Activated CD4-positive, alpha-beta T cell treated with anti-CD3 and anti-CD28 coated beads, Interleukin-2, amount 50 U/mL, for 1 hour (primary cell): ENCODE measurements at places on chromosomes 7 and 10.

DNA sequence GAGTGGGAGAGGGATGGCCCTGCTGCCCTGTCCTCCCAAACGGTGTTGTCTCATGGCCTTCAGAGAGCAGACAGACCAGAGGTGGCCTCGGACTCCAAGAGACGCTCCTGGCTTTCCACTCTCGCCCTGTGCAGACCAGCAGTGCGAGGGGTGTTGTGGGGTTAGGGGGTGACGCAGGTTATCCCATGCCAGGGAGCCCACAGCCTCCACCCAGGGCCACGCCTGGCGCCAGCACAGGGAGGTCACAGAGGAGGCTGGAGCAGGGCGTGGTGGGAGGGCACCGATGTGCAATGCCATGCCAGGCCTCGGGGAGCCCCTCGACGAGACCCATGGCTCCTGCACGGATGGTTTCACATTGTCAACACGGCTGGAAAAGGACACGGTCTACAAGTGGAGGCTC lies 52.1 kb downstream of the INPP5A start:
- no peak for DNase-seq

GRCh38 chr10:33039181-33039580 lies 81.2 kb upstream of the ITGB1 start:
- no peak for DNase-seq

DNA sequence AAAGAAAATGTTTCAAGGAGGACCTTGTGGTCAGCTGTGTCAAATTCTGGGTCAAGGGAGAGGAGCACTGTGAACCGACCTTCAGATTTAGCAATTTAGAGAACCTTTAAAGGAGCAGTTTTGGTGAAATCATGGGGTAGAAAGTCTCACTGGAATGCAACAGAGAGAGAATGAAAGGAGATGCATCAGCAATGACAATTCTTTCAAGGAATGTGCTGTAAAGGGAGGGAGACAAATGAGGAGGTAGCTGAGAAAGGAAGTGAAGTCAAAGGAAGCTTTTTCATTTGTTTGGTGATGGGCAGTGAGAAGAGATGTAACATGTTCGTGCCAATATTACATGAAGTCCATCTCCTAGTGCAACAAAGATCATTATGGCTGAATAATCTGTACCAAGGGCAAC lies 166.0 kb downstream of the TSPAN12 start:
- DNase-seq = no peak

GRCh38 chr7:24059775-24060174 lies 224.2 kb upstream of the NPY start:
- DNase-seq = no peak

GRCh38 chr7:87474533-87475358 lies 734 bp downstream of the ABCB4 start:
- no peak for DNase-seq

GRCh38 chr7:47624689-47625088 lies 42.8 kb upstream of the TNS3 start:
- no peak for DNase-seq

DNA sequence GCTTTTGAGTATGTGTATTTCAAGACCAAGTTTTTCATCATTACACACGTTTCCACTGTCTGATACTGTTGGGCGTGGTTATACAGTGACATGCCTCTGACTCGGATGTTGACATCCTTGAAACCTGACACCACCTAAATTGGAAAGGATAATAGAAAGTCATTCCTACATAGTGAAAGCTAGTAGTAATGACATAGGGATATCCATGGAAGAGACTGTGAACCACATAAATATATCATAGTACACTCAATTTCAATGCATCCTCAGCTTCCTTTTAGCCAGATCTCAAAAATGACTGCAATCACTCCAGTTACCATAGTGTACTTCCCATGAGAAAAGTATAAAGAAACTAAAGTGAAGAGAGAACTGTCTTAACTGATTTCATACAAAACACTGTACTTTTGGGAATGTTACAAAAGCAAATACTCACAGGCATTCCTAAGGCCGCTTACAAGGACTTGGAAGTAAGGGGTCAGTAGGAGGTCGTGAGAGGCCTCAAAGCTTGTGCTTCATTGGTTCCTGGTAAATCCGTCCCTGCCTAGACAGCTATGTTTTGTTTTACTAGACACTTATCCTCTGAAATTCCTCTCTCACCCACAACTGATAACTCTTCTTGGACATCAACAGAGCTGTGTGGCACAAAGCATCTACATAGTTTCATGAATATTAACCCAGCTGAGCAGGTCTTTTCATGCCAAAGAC lies 71.8 kb upstream of the VWDE start:
- no peak for DNase-seq

GRCh38 chr7:109498131-109498530 lies 928.5 kb downstream of the DNAJB9 start:
- DNase-seq = no peak

DNA sequence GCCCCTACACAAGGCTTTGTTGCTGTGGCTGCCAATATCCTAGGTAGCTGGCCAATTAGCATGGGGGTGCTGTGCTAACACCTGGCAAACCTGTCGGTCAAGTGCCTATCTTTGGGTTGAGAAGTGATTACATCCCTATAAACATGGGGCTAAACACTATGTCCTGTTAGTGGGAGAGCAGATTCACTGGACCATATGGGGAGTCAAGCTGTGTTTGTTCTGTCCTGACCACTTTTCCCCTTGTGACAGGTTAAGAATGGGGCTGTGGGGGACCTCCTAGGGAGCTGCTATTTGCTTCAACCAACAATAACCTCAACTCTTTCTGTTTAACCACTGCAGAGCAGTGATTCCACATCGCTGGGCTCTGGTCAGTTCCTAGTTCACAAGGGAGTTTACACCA lies 151.5 kb upstream of the AOAH start:
- no peak for DNase-seq

- DNase-seq = peak; percentile 79
Measured at GRCh38 chr7:66557214-66558200, 71.2 kb upstream of the KCTD7 start.

GRCh38 chr7:36982766-36983165 lies 258.5 kb upstream of the AOAH start:
- no peak for DNase-seq

DNA sequence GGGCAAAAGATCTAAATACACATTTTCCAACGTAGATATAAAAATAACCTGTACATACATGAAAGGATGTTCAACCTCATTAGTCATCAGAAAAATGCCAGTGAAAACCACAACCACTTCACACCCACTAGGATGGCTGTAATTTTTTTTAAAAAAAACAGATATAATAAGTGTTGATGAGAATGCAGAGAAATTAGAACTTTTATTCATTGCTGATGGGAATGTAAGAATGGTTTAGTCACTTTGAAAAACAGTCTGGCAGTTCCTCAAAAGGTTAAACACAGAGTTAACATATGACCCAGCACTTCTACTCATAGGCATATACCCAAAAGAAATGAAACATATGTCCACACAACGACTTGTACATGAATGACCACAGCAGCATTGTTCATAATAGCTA lies 32.3 kb upstream of the PRKCQ start:
- DNase-seq = no peak

GRCh38 chr7:2270495-2270894 lies 28.5 kb downstream of the NUDT1 start:
- no peak for DNase-seq

DNA sequence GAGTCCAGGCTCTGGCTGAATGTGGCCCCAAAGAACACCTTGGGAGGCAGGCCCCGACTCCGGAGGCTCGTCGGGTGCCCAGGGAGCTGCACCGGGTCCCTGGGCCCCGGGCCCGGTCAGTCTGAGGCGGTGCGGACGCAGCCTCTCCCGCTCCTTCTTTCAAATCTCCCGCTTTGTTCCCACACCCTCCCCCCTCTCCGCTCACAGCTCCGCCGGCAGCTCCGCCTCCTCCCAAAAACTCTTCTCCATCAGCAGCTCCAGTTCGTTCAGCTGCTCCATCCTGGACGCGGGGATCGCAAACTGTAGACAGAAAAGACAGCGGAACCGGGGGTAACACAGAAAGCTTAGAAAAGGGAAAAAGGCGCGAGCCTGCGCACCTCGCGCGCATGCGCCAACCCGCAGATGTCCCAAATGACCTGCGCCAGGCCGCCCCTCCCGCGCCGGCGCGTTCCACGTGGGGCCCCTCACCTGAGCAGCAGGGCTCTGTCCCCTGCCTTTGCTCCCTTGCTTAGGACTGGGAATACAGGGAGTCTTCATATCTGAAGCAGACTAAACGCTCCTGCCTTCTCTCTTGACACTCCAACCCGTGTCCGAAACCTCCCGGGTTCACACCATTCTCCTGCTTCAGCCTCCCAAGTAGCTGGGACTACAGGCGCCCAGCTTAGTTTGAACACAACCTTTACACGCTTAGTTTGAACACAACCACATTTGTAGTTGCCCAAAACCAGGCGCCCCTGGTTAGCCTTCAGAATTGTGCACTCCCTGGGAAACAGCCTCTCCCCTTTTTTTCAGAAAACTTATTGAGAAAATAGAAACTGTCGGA lies at the start of gene DNA2:
DNA2 (minus strand) TSS at position 388 of the 823 bp plus-strand sequence; CDS start at position 279, 109 bp downstream.
- DNase-seq = peak; percentile 57

DNA sequence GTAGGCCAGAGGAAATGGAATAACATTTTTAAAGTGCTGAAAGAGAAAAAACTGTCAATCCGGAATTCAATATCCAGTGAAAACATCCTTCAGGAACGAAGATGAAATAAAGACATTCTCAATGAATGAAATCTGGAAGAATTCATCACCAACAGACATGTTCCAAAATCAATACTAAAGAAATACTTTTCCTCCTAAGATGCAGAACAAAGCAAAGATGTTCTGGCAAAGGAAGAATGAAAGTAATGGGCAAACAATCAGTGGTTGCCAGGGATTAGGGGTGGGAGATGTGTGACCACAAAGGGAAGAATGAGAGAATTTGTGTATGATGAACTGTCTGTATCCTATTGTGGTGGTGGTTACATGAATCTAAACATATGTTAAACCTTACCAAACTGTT lies 52.8 kb upstream of the EEPD1 start:
- no peak for DNase-seq

DNA sequence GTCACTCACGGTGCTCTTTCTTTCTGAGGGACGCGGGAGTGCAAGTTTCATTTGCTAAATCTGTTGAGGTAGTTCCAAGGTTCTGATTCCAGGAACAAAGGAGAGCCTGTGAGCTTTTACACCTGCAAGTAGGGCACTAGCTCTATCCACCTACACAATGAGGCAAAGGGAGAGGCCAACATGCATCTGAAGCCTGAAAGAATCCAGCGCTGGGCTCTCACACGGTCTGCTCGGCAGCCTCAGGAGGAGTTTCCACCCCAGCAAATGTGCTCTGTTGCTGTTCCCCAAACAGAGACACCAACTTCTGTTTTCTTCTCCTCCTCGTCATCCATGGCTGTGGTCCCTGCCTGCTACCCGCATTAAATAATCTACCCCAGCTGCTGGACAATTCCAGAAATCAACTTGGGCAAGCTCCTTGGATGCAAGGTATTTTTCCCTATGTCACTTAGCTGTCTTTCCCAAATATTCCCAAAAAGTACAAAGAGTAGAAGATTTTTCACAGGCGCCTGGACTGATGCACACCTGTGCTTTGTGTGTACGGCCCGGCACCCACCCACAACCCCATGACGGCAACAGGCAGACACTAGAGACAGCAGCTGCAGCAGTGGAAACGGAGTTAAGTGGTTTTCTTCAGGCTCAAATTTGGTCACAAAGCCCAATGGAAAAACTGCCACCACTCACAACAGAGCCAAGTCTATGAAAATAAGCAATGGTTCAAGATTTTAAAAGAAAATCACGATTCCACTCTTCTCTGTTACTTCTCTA lies 176.8 kb downstream of the ZMYND11 start:
- no peak for DNase-seq

- no peak for DNase-seq
Measured at GRCh38 chr7:131007439-131008330, 273.7 kb upstream of the KLF14 start.

GRCh38 chr7:69130396-69130795 lies 467.9 kb upstream of the AUTS2 start:
- DNase-seq = no peak

DNA sequence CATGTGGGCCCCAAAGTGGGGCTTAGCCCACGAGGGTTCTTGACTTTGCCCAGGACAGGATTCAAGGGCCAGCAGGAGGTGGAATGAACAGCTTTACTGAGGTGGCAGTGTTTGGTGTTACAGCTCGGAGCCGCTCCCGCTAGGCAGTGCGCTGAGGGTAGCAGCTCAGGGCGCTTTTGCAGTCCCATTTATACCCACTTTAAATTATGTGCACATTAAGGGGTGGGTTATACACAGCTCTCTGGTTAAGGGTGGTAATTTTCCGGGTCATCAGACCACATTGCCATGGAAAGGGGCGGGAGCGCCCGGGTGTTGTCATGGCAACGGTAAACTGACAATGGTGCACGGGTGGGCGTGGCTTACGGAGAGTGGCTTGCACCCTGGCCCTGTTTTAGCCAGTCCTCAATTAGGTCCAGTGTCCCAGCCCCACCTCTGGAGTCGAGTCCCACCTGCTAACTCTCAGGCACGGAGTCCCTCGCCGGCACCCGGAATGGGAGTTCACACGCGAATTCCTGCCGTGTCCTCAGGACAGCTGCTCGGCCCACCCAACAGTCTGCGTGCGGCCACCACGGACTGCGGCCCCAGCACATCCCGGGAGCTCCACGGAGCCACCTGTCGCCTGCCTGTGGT lies 58.2 kb upstream of the PDGFA start:
- DNase-seq = no peak

- DNase-seq = no peak
Measured at GRCh38 chr10:133440633-133441285, 13.0 kb upstream of the SCART1 start.

GRCh38 chr10:91617072-91617609 lies 15.7 kb downstream of the PPP1R3C start:
- no peak for DNase-seq

GRCh38 chr10:7153750-7154149 lies 257.1 kb downstream of the SFMBT2 start:
- no peak for DNase-seq

DNA sequence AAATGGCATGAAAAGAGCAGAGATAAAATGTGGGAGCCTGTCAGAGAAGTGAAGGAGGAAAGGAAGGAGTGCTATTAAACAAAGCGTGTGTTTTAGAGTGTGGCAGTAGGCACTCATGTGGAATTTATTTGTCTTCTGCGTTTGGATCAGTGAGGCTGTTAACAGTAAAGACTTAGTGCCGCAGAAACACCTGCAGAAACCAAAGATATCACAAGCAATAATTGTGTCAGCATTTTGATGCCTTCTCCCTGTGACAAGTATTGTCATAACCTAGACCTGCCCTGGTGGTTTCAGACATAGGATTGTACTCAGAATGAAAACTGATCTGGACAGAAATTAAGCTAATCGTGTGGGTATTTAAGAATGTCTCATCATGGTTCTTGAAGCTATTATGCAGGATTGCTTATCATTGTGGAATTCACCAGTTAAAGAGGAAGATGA lies 191.0 kb downstream of the CAMK1D start:
- DNase-seq = no peak
